ENCODE measurements at places on chromosomes 16 and 17.
A peak's percentile ranks its signal among the peaks of the same experiment; 100 is the strongest.

DNA sequence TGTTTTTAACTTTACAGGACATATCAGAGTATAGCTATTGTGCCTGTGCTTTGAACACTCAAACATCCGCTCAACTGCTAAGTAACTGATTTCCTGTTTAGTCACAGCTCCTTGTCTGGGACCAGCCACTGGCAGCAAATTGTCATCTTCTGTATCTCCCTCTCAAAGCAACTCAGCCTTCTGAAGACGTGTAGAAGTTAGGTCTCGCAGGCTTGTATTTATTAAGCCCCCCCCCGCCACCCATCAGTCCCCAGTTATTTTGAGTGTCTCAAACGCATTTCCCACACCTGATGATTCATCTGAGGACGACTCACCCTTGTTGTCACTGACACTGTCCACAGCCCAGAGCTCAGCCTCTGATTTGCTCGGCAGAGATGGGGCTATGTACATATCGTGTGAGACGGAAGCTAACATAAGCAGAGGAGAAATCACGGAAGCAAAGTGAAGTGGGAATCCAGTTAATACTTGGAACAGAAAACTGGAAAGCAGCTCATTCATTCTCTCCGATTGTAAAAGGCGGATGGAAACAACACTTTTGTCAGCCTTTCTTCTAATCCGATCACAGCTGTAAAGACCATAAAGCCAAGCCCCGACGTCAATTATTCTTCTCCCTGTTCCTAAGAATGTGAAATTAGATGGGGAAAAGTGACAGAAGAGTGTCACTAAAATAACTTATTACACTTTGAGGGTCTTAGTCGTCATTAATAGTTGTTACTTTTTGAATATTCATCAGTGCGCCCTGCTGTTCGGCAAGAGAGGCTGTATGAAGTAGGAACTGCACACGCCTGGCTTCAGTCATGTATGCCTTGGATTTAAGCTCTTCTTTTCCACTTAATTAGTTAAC, 64.2 kb downstream of the PITPNC1 start:
- DNase-seq, result no peak

- peak; percentile 21 for DNase-seq
Observed at GRCh38 chr17:60586288-60586974, 13.6 kb upstream of the PPM1D start.

- no peak for DNase-seq
Observed at GRCh38 chr16:28883221-28883996, 5.1 kb downstream of the ATP2A1 start.

DNA sequence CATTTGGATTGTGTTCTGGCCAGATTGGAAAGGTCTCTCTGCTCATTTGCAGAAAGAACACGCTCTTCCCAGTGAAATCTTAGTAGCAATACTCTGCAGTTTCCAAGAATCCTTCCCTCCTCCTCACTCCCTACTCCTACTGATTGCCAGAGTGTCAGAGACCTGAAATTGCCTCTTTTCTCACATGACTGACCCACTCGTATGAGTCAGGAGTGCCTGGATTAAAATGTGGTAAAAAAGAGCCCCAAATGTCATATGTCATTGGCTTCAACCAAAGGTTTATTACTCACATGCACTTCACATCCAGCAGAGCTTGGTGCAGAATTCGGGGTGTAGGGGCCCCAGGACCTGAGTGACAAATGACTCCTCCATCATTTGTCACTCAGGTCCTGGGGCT, 39.7 kb upstream of the IRX3 start:
- no peak for DNase-seq

DNA sequence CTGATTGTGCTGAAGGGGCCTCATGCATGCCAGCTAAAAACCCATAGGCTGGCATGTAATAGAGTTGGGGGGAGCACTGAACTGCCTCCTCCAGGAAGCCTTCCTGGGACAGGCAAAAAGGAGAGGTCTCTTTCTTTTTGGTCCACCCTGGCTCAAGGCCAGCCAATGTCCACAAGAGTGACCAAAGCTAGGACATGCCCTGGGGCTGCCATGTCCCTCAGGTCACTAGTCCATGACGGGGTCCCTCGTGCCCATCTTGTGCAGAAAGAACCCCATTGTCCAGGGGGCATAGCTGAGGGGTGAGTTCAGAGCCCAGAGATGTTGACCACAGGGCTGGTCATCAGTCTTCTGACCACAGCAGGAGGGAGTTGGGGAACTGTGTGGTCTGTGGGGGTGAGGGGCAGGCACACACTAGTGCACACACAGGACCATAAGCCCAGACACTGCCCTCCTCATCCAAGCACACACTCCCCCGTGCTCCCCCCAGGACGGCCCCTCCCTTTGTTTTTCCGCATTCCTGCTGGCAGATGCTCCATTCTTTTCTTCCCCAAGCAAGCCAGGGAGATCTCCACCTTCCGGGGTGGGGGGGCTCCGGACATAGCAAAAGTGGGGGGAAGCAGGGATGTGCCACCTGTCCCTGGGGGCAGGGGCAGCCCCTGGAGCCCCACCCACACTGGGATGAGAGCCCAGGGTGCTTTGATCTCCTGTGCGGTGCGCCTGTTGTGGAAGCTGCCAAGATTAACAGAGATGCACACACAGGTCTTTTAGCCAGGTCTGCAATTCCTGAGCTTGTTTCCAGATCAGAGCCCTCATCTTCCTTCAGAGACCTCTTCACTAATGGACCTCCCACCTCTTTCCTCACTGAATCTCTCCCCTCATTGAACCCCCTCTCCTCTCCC, 25.2 kb upstream of the PHB1 start:
- no peak for DNase-seq

DNA sequence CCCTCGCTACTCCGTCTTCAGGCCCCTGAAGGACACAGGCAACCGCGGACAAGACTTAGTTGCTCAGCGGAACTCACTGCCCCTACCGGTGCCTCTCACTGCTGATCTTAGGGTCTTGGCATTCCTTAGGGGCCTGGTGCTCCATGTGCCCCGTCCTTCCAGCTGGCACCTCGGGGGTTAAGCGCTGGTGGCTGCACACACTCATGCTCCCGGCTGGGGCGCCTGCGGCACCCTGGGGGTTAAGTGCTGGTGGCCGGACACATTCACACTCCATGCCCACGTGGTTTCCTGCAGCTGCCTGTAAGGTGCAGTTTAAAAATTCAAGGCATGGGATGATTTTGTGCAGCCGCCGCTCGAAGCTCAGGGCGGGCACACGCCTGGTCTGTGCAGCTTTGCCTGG, 45.1 kb downstream of the BAIAP2 start:
- DNase-seq, result no peak

DNA sequence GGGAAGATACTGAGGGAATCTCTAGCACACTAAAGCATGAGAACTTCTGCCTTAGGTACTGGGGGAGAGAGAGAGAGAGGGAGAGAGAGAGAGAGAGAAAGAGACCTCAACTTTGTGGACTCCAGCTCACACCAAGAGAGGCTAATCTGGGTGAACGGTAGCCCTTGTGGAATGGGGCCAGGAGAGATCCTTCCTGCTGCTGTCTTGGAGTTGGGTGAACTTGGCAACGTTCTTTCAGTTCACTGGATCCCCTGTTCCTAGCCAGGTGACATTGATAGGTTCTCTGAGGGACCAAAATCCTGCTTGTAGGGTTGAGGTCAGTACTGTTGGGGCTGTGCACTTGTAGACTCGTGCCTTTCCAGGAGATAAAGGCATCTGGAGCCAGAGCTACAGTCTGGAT, 26.5 kb upstream of the WFIKKN2 start:
- no peak for DNase-seq

- peak; percentile 89 for DNase-seq
Observed at GRCh38 chr16:31453255-31454204, 5.8 kb upstream of the ARMC5 start.

DNA sequence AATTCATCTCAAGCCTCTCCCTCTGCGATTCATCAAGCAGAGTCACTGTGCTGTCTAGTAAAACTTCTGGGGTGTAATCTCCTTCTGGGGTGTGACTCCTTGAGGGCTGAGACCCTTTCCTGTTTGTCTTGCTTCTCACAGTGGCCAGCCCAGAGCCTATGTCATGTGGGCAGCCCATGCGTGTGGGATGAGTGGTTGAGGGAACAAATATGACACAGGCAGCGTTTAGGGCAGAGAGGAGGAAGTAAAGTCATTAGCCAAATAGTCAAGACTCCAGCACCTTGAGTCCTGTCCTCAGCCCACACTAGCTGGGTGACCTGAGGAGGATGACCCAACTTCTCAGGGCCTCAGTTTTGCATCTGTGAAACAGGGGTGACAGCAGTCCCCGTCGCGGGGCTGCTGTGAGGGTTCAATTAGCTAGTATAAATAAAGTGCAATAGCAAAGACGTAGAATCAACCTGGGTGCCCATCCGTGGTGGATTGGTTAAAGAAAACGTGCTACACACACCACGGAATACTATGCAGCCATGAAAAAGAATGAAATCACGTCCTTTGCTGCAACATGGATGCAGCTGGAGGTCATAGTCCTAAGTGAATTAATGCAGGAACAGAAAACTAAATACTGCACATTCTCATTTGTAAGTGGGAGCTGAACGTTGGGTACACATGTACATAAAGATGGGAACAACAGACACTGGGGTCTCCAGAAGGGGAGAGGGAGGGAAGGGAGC, 4.5 kb upstream of the ITGAX start:
- no peak for DNase-seq

DNA sequence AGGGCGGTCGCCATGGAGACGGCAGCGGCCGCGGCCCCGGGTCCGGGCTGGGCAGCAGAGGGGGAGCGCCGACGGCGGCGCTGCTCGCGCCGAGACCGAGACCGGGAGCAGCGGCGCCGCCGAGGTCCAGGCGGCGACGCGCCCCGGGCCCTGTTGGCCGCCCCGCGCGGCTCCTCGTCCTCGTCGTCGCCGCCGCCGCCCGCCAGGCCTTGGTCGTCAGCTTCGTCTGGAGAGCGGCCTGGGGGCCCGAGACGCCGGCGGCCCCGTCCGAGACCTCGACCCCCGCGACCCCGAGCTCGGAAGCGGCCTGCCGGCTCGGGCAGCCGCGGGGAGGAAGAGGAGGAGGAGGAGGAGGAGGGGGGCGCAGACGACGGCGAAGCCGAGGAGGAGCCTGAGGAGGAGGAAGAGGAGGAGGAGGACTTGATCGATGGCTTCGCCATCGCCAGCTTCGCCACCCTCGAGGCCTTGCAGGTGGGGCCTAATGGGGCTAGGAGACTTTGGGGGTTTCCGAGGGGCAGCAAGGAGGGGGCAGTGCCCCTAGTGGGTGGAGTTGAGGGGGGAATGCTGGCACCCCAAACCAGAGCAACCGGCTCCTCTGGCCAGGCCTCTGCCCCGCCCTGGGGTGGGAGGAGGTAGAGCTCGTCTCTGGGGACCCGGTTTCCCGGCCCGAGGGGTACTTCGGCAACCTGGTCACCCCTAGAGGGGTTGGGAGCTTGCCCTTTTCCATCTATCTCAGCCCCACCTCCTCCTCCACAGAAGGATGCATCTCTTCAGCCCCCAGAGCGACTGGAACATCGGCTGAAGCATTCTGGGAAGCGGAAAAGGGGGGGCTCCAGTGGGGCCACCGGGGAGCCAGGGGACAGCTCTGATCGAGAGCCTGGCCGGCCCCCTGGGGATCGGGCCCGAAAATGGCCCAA, 1.5 kb downstream of the FBRS start:
- peak; percentile 37 for DNase-seq

- no peak for DNase-seq
Observed at GRCh38 chr17:69500911-69501429, 86.5 kb downstream of the MAP2K6 start.

- DNase-seq, result no peak
Observed at GRCh38 chr17:69516911-69517310, 102.4 kb downstream of the MAP2K6 start.

- peak; percentile 95 for DNase-seq
Observed at GRCh38 chr17:44331249-44331760, 6.7 kb upstream of the SLC25A39 start.

DNA sequence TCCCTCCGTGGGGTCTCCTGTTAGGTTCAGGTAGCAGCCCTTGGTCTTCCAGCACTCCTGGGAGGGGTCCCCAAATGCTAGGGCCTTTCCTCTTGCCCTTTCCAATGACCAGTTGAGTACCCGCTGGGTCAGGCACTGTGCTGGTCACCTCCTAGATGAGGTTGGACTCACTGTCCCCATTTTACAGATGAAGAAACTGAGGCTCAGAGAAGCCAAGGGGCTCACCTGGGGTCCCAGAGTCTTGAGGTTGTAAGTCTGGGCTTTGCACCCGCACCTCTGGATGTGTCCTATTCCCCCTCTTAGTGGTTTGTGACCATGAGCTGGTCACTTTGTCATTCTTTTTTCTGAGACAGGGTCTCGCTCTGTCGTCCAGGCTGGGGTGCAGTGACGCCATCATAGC, 1.4 kb upstream of the CASKIN1 start:
- no peak for DNase-seq

GRCh38 chr17:80991645-80992076, at the start of gene CHMP6:
TSS of gene CHMP6 (plus strand) at chr17:80991841. CDS start at chr17:80991919, 78 bp downstream.
- DNase-seq, result peak; percentile 84
